ENCODE measurements at places on chromosomes 6 and 20.

DNA sequence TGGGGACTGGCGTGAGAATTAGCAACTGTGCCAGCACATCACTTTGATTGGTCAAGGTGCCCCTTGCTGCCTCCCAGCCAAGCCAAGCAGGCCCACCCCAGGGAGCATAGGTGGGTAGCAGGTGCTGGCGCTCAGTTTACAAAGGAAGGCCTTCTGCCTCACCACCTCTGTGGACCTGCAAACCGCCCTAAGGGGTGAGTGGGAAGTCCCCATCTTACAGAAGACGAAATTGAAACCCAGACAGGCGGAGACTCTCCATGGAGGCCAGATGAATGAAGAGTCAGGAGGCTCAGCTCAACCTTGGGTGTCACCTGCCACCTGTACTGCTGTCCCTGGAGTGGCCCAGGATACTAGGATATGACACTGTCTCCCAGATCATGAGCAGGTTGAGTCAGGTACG lies 21.5 kb upstream of the MAS1L start:
- no peak for ATAC-seq

DNA sequence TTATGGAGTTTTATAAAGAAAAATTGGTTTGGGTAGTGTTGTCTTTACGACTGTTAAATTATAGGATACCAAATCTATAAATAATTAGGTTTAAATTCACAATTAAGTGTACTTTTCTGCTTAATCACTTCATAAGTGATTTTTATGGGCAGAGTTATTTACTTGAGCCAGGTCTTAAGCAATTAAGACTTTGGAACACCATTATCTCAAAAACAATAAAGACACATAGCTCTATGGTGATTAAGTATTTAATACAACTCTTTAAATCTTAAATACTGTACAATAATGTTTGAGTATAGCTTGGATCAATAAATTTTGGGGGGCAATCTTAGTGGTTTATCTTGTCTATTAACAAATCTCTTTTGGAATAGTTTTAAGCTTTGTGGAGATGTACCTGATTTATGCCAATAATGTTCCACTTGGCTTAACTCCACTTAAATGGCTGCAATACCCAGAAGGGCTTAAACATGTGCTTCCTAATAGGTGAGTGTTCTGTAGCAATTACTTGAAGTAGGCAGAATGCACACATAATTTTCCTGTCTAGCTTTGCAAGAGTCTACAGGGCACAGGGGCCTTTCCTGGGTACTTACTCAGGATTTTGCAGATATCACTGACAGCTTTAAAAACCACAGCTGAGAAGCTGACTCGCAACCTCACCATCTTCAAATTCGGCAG lies 7.5 kb downstream of the FERMT1 start:
- no peak for ATAC-seq

GRCh38 chr20:11261533-11262000 lies 587.8 kb upstream of the JAG1 start:
- peak; percentile 43 for ATAC-seq

GRCh38 chr6:155717374-155717773 lies 261.7 kb upstream of the NOX3 start:
- no peak for ATAC-seq

All from SK-N-SH treated with all-trans-retinoic acid at 6 μM for 48 hours (cell line).